Mucosa of descending colon (tissue), 3 donors: ENCODE measurements at places on chromosomes 4 and X. TPM values are rescaled to one million over a fixed set of nuclear protein-coding genes. Genes with fewer than 3 reads are reported as not detected.
A peak's percentile ranks its signal among the peaks of the same experiment; 100 is the strongest.

The GLRB gene
- total RNA-seq, result 0.14 TPM

- DNase-seq, result no peak
Measured at GRCh38 chrX:71143508-71143907, 1.1 kb upstream of the NLGN3 start.

The WNK3 gene
- total RNA-seq, result 0.27 TPM

- no peak for DNase-seq
Measured at GRCh38 chrX:130285069-130285620, 16.4 kb upstream of the ZNF280C start.

The FAM236D gene
- not detected for total RNA-seq

- no peak for DNase-seq
Measured at GRCh38 chr4:123163501-123163900, 233.1 kb upstream of the SPRY1 start.

The DGAT2L6 gene
- total RNA-seq, result not detected

GRCh38 chr4:109432696-109433095, 919 bp upstream of the SEC24B start:
- peak; percentile 7 for DNase-seq

The NUDT10 gene
- total RNA-seq, result 0.34 TPM

The GAGE2A gene
- not detected for total RNA-seq
